ENCODE measurements at places on chromosomes 11 and 22.
A peak's percentile ranks its signal among the peaks of the same experiment; 100 is the strongest.

DNA sequence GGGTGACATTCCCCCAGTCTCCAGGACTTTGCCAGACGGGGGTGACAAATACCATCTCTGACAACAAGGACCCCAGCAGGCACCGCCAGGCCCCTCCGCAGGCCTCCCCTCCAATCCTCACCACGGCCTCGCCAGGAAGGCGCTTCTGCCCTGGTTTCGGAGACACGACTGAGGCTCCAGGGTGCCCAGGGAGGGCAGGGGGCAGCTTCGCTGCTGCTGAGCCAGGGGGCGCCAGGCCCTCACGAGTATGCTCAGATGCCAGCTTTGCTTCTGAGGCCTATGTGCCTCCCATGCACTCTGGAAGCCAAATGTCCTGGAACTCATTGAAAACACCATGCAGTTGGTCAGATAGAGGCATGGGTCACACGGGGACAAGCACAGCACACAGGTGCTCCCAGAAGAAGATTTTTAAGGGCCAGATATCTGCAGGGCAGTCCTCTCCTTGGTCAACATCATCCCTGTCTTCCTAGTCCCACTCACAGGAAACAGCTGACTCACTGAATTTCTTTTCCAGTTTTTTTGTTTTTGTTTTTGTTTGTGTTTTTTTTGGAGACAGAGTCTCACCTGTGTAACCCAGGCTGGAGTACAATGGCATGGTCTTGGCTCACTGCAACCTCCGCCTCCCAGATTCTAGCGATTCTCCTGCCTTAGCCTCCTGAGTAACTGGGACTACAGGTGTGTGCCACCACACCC is 19.9 kb downstream of the BID start:
- no peak for DNase-seq

- peak; percentile 26 for DNase-seq
Observed at GRCh38 chr11:33735271-33736147, 714 bp downstream of the CD59 start.

- DNase-seq: no peak
Observed at GRCh38 chr11:118783724-118784495, 7.1 kb downstream of the DDX6 start.

DNA sequence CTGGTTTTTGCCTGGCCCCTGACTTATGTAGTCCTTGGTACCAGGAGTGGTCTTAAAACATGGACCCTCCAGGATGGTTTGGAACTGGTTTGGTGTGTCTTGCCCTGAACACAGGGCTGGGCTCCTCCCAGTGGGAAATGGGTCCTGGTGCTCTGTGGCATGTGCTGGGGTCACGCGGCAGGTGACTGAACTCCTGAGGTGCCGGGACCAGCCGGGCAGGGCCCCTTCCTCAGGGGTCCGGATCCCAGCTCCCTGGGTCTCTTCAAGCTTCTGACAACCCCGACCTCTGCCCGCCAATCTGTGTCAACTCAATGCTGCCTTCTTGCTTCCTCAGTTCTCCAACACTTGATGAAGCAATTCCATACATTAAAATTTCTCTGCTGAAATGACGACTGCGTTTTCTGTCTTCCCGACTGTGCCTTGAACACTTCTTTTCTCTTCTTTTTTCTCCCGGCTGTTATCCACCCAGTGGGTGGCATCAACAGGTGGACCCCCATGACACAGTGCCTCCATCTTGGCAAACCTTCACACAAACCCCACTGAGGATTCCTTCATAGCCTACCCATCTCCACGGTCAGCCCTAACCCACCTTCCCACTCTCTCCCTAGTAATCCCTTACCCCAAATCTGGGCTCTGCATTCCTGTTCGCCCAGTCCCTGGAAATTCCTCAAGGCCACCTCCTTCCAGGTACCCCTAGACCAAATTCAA is 4.4 kb downstream of the IFT27 start:
- no peak for DNase-seq

- DNase-seq: no peak
Observed at GRCh38 chr22:27223317-27224177, 566.2 kb downstream of the MIAT start.

- DNase-seq: no peak
Observed at GRCh38 chr11:16987205-16987568, 27.0 kb downstream of the PLEKHA7 start.

DNA sequence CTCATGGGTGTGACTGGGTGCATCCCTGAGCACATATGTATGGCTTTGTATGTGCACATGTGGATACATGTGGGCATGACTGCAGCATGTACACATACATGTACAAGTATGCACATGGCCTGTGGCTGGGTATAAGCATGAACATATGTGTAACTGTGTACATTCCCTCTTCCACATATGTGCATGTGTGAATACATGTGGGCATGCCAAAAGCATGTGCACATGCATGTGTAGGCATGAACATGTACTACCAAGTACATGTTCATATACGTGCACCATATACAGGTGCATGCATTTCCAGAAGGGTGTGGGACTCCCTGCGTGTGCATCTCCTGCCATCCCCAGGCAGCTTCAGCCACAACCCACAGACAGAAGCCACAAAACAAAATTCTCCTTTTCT is 208.2 kb downstream of the MN1 start:
- DNase-seq: no peak

DNA sequence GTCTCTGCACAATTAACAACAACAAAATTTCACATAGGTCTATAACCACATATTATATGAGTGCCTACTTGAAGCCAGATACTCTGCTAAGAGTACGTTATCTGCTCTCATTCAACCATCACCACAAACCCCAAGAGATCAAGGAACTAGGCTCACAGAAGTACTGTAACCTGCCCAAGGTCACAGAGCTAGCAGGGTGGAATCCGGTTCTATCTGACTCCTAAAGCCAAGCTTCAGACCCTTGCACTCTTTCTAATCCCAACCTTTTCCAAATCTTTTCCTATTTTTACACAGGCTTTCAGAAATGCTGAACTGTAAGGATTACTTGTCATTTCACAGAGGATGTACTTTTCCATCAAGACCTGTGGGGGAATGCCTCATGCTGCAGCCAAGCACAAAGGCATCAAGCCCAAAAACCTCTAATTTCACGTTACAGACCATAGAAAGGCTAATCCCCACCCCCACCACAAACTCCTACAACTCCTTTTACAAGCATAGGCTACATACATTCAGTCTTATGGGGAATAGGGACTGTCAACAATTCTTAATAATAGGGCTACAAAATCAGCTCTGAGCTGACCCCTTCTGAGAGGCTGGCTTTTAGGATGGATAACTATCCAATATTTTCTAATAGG is 927 bp downstream of the PRCP start:
- DNase-seq: no peak

DNA sequence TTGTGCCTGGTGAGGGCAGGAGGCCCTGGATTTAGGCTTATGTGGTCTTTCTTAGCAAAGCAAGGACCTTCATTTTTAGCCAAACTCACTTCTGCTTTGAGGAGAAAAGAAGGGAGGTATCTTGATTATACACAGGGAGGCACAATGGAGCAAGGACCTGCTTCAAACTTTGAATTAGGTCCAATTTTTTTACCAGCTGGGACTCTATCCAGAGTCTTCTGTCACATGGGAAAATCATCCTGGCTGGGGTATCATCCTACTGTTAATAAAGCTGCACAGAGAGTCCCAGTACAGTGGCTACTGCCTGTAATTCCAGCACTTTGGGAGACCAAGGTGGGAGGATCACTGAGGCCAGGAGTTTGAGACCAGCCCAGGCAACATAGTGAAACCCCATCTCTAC is 87.8 kb downstream of the CWC15 start:
- no peak for DNase-seq

- DNase-seq: no peak
Observed at GRCh38 chr11:74870485-74870884, 78.4 kb downstream of the XRRA1 start.

- no peak for DNase-seq
Observed at GRCh38 chr22:44926491-44927415, 83.1 kb downstream of the PHF21B start.

DNA sequence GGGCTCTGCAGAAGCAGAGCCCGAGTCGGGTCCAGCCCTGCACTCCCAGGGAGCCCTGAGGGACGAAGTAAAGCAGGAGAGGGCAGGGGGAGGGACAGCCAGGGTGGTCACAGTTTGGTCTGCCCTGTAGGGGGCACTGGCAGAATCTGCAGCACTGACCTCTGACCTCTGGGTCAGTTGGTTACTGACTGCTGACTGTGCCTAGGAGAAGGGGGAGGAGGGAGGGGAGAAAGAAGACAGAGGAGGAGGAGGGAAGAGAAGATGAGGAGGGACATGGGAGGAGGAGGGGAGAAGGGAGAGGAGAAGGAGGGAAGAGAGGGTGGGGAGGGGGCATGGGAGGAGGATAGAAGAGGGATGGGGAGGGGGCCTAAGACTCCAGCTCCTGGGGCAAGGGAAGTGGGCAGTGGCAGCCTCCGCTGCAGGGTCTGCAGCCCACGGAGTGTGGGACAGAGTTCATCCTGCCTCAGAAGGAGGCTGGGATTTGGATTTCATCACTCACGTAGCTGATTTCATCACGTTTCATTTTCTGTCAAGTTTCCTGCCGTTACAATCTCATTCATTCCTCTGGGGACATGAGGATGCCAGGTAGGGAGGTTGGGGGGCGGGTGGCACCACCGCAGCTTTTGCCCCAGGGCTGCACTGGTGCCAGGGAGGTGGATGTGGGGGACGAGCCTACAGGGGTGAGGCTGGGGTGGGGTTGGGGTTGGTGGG is 55.2 kb downstream of the FLRT1 start:
- no peak for DNase-seq

DNA sequence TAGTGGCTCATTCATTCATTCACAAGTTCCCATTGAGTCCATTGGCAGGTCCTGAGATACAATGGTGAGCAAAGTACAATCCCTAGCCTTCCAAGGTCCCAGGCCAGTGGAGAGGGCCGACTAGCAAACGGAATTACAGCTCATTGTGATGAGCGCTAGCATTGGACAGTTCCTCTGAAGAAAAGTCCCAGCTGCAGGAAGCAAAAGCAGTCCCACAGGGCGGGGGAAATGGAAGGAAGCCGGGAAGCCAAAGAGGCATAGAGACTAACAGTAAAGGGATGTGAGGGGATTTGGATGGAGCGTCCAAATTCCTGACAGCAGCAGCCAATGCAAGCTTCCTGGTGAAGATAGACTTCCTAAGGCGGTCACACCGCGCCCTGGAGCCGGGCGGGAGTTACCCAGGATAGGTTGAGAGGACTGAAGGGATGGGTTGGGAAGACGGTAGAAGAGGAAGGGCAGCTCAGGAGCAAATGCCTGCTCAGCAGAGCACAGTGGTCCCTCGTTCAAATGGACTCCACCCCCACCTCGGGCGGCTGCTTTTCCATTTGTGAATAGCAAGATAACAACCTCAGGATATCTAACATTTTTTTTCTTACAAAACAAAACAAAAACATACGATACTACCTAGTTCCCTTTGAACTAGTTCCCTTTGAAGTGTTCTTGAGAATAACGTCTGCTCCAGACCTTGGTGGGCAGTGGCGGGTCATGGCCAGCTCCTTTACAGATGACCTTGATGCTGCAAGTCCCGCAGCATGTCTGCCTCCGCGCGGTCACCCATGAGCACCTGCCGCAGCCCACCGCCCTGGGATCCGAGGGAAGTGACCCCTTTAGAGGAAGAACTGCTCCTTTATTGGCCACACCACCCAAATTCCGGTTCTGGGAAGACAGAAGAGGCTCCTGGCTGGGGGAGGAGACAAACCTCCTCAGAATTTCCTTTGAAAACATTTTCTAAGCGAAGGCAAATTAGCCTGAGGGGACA is 132.9 kb downstream of the RASSF10 start:
- no peak for DNase-seq

DNA sequence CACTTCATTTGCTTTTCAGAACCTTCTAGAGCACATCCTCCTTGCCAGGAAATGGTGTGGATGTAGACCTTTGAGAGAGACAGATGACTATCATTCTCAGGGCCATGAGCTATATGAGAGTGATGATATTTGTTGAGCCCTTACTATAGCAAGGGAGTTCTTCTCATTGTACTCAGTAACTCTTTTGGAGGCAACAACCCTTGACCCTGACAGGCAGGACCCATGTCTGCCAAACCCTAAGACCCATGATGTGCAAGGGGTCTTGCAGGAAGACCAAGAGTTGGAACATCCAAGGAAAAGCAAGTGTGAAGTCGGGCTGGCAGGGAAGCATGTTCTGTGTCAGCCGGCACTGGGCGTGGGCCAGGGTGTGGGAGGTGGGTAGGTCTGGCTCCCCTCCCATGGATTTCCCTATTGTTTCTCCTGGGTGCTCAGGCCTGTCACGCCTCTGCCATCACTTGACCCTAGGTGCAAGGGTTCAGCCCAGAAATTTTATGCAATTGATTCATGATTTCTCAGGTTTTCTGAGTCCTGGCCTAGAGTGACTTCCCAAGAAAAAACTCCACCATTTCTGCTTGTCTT is 1.2 kb downstream of the FOLR3 start:
- DNase-seq: no peak

Data from dorsolateral prefrontal cortex (tissue), 122 donors.